SK-N-DZ (cell line): ENCODE measurements at places on chromosomes 7 and 10.
A peak's percentile ranks its signal among the peaks of the same experiment; 100 is the strongest.

DNA sequence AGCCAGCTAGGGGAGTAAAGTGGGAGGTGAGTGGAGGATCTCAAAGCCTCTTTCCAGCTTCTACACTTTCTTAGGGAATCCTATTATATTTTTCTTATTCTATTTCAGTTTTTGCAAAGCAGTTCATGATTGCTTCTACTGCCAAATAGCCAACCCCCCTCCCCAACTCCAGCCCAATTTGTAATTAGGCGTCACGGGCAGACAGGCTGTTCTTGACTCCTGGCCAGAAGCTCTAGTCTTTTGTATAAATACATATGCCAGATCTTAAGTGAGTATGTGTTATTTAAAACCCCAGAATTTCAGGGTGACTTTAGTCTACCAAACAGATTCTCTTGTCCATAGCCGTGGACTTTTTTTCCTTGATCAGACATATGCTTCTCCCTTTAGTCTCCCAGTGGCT is 255.2 kb downstream of the BUB3 start:
- no peak for DNase-seq

DNA sequence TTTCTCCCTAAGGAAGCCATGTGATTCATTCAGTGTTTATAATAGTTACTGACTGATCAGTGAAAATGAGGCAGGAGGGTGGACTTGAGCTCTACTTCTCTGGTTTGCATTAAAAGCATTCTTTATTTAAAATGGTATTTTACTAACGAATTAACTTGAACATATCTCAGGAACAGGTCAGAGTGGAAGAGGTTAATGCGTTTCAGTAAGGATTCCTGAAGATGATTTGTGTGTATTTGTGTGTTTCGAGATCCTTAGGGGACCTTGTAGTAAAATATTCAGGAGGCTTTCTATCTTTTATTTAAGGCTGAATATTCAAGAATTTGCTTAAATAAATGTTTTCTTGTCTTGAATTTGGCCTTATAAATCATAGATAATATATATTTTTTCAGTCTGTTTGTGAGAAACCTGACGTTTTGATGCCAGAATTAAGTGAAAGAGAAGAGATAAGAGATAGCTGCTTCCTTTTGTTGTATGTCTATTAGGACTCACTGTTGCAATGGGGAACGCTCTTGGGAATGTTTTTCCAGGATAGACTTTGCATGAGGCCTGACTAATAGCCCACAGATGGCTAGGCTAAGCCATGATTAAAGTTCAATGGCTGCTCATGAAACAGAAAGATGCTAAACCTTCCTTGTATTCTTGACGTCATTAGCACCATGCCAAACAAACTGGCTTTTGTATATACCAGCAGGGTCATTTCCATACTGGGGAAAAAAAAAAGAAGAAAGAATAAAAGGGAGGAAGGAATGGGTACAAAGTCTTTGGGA is 93.8 kb upstream of the MTPN start:
- DNase-seq: no peak

DNA sequence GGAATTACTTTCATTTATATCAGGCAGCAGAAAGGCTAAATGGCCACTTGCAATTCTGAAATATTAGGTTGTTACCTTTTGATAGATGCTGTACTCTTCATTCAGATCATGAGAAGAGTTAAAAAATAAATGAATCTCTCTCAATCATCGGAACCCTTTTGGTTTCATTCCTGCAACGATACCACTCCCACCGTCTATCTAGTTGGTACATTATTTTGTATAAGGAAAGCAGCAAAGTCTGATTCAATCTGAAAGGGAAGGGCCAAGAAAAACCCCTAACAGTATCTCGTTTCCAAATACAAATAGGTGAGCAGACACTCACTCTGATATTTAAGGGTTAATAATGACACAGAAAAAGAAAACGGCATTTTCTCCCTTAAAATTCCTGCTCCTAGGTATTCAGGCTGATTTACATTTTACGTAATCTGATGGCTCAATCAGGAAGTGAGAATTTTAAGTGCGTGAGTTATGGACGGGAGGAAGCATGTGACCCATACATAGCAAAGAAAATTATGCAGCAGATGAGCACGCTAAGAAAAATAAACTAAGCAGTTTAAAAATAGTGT is 209.4 kb upstream of the KLF14 start:
- no peak for DNase-seq

GRCh38 chr10:8275911-8276310 is 221.4 kb downstream of the GATA3 start:
- peak; percentile 72 for DNase-seq

GRCh38 chr10:95031656-95032055 is 37.6 kb downstream of the CYP2C8 start:
- no peak for DNase-seq
